ENCODE measurements at places on chromosomes 5 and 9.

DNA sequence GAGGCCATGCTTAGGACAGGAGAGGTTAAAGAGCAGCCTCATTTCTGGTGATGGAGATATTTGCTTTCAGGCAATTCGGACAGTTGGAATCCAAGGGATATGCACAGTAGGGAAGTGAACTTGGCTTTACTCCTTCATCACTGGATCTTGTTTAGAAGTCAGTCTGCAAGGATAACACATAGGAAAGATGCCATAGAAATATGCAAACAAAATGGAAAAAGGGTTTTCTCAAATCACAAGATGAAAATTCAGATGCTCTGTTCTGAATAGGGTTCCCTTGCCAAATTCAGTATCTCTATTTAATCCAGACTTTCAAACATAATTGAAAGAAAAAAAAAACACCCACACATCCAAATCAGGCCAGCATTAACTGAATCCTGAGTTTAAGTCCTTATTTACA, 166.9 kb downstream of the MEF2C start:
- DNase-seq = no peak

DNA sequence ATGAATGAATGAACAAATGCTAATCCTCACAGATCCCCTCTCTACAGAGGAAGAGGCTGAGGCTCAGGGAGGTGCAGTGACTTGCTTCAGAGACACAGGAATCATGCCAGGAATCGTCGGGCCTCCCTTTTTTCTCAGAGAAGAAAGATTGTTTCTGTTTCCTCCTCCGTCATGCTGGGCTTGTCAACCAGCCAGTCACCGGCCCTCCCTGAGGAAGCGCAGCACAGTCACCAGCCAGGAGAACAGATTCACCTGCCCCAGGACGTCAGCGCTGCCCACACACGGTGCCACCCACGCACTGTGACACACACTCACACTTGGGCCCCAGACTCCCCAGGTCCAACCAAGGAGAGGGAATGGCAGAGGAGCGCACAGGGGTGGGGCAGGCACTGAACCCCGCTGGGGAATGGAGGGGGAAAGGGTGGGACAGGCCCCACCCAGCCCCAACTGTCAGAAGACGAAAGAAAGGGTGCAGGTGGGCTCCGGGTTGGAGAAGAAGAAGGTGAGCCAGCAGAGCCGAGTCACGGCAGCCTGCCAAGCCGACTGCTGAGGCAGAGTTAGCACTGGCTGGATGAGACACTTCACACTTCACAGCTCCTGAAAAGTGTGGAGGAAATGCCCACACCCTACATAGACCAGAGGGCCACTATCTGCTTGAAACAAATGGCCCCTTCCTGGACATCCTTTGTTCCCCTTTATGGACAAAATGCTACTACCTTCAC, 13.8 kb upstream of the ERGIC1 start:
- peak; percentile 79 for DNase-seq

GRCh38 chr5:15940905-15941304, 238.7 kb downstream of the MARCHF11 start:
- no peak for DNase-seq

DNA sequence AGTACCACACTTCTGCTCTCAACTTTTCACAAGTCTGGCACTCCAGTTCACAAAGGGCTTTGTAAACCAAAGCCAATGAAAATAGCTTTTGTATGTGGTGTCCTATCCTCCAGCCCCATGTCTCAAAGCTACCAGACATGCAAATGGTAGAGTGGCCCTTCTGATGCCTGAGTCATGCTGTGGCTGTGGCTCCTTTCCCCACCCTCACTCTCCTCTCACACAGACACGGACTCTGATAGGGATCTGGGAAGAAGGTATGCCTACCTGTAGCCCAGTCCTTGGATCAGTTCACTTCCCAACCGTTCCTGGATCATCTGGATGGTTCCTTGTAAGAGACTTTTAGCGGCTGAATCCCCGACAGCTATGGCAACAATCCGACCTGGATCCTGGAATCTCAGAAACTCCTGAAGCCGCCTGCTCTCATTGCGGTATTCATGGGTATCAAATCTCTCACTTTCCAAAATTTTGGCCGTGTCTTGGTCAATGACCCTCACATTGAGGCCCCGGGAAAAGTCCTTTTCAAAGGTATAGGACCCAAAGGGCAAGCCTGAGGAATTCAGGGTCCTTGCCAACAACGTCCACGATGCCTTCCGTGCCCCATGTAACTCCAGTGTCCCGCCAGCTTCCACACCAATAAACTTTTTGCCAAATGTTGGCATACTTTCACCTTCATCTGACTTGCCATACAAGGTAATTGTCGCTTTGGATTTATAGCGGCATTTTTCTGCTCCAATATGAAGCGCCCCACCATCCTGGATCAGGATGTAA, 23.4 kb downstream of the CEMIP2 start:
- DNase-seq = no peak

DNA sequence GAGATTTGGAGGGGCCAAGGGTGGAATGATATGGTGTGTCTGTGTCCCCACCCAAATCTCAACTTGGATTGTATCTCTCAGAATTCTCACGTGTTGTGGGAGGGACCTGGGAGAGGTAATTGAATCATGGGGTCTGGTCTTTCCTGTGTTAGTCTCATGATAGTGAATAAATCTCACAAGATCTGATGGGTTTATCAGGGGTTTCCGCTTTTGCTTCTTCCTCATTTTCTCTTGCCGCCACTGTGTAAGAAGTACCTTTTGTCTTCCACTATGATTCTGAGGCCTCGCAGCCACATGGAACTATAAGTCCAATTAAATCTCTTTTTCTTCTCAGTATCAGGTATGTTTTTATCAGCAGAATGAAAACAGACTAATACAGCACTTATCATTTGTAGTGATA, 29.5 kb upstream of the SPIN1 start:
- DNase-seq = no peak
